A172 (cell line): ENCODE measurements at places on chromosomes 1 and 21.

GRCh38 chr1:53959664-53960250 lies 13.6 kb downstream of the LRRC42 start:
- DNase-seq = peak; percentile 18

DNA sequence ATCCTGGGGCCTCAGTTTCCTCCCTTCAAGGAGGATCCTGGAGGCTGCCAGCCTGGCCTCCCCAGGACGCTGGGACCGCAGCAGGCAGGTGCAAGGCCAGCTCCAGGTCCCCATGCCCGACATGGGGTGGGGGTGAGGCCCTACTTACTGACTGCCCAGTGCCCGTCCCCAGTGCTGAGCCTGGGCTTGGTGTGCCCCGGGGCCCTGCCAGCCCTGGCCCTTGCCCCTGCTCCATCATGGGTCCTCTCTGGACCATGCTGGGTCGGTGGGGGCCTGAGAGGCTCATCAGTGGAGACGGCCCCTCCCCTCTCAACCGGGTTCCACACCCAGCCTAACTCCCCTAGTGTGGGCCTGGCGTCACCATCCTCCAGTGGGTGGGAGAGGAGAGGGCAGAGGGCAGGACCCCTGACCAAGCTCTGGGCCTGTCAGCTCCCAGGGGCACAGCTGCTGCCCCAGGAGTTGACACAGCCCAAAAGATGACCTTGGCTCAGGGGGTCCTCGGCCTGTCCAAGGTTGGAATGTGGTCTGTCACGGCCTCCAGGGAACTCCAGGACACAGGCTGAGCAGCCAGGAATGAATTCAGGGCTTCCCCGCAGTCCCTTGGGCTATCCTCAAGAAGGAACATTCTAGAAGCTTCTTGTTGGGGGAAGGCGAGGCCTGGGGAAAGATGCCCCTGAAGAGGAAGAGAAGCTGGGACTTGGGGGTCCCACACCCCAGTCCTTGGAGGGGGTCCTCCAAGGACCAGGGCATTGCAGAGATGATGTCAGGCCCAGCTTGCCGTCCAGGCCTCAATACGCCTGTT lies 17.6 kb upstream of the ARF1 start:
- DNase-seq = no peak

- no peak for DNase-seq
Observed at GRCh38 chr1:222023025-222023424, 281.1 kb upstream of the DUSP10 start.

GRCh38 chr1:46532498-46533178 lies 18.8 kb downstream of the KNCN start:
- no peak for DNase-seq

GRCh38 chr21:42220138-42220701 lies 1.3 kb downstream of the ABCG1 start:
- peak; percentile 85 for DNase-seq
